ENCODE measurements at places on chromosomes 12 and 14.
A peak's percentile ranks its signal among the peaks of the same experiment; 100 is the strongest.

- DNase-seq, result no peak
Measured at GRCh38 chr12:71438670-71439361, 782 bp upstream of the LGR5 start.

DNA sequence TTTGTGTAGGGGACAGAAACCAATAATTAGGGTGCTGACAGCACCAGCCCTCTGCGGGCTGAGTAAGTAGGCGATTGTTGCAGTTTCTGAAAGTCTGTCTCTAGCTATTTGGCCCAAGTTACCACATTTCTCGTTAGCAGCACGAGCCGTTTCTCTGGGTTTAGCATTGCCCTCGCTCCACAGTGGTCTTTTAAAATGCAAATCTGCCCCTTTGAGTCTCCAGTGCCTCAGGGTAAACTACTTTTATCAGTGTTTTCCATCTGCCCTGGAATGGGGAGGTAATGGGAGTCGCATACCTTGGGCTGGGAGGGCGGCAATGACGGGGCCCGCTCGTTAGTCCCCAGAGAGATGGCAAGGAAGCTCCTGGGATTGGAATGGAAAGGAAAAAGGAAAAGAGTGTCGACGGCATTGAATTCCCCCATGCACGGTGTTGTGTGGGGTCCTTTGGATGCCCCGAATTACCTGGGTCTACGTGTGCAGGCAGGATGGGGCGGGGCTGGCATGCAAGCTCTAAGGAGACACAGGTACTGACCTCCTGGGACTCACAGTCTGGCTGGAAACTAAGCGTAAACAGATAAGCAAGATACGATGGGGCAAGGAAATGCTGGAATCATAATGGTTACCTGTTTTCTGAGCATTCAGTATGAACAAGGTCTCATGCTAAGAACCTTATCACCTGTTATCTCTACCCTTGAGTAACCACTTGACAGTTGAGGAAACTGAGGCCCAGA, 131.8 kb upstream of the MAP1LC3B2 start:
- DNase-seq, result no peak

- DNase-seq, result no peak
Measured at GRCh38 chr14:68389943-68390342, 402.9 kb downstream of the ZFP36L1 start.

GRCh38 chr12:69475237-69475975, 5.2 kb downstream of the FRS2 start:
- DNase-seq, result no peak

DNA sequence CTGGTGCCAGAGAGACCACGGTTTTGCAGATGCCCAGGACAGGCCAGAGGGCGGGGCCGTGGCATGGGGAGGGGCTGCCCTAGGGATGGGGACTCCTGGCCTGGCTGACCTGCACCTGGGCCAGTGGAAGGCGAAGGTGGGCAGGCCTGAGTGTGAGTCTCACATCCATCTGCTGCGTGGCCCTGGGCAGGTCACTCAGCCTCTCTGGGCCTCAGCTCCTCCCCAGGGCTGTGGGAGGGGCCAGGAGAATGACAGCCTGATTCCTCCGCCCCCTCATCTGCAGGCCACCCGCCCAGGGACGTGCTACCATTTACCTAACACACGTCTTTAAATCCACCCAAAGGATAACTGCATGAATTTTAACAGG, 90.9 kb downstream of the GALNT9 start:
- no peak for DNase-seq

DNA sequence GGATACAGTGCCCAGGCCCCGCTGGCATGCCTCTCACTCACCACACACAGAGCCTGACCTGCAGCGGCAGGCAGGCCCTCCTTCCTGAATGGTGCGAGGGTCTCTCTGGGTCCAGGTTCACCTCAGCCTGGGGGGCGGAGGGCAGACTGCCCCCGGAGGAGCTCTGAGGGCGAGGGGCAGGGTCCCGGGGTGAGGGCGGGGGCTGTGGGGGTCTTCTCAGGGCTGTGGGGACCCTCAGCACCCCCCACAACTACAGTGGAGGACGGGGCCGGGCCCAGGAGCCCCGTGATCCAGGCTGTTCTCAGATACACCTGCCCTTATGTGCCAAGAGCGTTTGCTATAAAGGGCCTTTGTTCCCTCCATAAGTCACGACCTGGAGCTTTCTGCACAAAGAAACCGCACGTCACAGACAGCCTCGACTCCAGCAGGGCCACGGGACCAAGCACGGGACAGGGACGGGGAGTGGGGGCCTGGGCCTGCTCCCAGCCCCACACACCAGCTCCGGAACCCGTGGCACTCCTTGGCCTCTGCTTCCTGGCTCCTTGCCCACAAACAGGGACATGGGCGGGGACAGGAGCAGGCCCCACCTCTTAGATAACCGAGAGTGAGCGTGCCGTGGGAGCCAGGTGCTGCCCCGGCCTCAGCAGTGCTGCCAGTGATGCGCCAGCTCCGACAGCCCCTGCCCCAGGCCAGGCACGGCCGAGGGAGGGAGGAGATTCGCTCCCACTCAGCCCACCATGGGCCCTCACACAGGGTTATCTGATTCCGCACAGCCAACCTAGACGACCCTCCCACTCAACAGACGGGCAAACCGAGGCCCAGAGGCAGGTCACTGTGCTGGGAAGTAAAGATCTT, 101.9 kb downstream of the RFLNA start:
- no peak for DNase-seq

- DNase-seq, result no peak
Measured at GRCh38 chr12:69972136-69972535, 147.1 kb downstream of the MYRFL start.

- no peak for DNase-seq
Measured at GRCh38 chr14:72876710-72877063, 17.2 kb downstream of the DPF3 start.

- DNase-seq, result no peak
Measured at GRCh38 chr12:90260136-90260535, 551.5 kb upstream of the ATP2B1 start.

DNA sequence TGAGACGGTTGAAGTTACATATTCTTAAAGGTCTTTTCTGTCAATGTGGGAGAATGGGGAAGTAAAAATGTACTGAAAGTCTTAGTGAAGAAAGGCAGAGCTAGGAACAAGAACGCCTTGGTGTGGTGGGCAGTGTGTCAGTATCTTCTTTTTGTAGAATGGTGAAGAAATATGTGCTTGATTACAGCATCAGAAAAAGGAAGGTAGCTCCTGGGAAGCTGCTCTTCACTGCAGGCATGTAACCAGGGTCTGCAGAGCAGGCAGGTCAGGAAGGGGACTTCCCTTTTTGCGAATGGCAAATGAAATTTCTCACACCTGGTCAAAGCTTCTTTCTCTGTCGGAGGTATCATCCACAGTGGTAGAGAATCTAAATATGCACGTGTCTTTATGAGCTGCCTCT, 226.2 kb downstream of the ADAMTS20 start:
- no peak for DNase-seq

DNA sequence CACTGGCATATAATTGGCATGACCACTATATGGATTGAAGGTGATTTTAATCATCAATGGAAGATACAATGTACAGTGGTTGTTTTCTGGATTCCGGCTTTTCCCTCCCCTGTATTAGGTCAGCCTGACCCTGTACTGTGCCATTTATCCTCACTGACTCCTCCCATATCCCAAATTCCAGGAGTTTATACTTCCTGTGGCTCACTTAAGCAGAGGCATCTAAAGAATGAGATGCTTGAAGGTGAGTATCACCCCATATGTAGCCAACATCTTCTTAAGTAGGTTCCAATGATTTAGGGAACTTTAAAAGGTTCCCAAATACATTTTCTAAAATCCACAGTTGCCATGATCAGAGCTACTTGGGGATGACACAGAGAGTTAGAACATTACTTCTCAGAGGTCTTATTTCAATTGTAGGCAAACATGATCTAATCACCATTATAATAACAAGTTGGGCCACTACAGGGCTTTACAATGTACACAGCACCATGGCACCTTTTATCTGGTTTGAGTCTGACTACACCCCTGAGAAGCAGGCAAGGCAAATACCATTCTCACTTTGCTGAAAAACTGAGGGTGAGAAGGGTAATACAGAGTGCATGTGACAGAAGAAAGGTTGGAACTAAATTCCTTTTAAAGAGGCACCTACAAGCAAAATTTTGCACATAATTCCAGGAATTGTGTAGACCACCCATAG, 212.3 kb upstream of the GARIN6 start:
- no peak for DNase-seq

DNA sequence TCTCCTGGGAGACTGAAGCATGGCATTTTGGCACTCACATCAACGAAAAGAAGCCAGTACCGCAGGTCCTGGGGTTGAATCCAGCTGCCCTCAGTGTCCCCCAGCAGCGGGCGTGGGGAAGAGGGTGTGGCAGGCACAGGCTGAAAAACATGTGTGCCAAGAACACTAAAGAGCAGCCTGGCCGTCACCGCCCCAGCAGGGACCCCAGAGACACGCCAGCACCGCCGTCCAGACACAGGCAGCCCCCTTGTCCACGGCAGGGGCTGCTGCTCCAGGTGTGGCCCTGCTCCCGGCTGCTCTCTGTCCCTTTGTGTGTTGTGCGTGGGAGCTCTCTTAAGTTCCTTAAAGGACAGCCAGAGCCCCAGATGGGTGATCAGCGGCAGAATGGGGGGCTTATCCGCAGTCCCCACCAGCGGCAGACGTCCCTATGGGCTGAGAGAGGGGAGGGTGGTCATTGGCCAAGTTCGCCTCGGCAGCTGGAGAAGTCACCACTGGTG, 556 bp downstream of the PHETA1 start:
- DNase-seq, result no peak

- no peak for DNase-seq
Measured at GRCh38 chr14:76776428-76777251, 15.4 kb downstream of the VASH1 start.

GRCh38 chr12:94560431-94561221, 89.7 kb downstream of the TMCC3 start:
- peak; percentile 55 for DNase-seq

DNA sequence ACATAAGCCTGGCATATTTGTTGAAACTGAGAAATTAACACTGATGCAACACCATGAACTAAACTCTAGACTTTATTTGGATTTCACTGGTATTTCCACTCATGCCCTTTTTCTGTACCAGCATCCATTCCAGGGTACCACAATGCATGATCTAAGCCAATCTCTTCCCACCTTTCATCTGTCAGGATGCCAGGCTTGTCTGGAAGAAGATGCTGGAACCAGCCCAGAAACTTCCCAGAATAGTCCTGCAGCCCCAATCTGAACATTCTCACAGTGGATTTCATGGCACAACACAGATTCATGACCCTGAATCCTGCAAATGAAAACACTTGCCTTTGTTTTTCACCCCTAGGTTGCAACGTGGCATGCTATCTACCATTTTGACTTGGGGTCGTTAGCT, 189.3 kb upstream of the LHX5 start:
- DNase-seq, result no peak

DNA sequence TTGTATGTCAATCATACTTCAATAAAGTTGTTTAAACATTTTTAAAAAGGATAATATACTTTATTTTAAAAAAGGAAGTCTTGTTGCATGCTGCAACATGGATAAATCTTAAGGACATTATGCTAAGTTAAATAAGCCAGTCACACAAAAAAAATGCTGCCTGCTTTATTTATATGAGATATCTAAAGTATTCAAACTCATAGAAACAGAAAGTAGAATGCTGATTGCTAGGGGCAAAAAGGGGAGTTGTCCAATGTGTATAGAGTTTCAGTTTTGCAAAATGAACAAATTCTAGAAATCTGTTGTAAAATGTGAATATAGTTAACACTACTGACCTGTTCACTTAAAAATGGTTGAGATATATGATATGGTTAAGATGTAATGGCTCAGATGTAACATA, 8.7 kb downstream of the KLRC4 start:
- no peak for DNase-seq

GRCh38 chr14:54594537-54594936, 27.6 kb downstream of the SAMD4A start:
- DNase-seq, result no peak

- DNase-seq, result no peak
Measured at GRCh38 chr12:112425582-112426382, 7.0 kb downstream of the PTPN11 start.

GRCh38 chr14:61347826-61348443, 26.6 kb downstream of the PRKCH start:
- DNase-seq, result no peak

- no peak for DNase-seq
Measured at GRCh38 chr12:26379777-26380467, 184.5 kb downstream of the SSPN start.

- no peak for DNase-seq
Measured at GRCh38 chr12:88365403-88365802, 214.9 kb downstream of the KITLG start.

Measured in HS-5 (cell line).